T-helper 2 cell treated with Interferon-gamma antibody and Interleukin-4, amounts not matched to agents 5 μg/mL and 100 μg/mL, for 36 hours (primary cell): ENCODE measurements at places on chromosomes 11 and 22.

GRCh38 chr11:113313601-113314000 lies 782 bp upstream of the TTC12 start:
- no peak for DNase-seq

DNA sequence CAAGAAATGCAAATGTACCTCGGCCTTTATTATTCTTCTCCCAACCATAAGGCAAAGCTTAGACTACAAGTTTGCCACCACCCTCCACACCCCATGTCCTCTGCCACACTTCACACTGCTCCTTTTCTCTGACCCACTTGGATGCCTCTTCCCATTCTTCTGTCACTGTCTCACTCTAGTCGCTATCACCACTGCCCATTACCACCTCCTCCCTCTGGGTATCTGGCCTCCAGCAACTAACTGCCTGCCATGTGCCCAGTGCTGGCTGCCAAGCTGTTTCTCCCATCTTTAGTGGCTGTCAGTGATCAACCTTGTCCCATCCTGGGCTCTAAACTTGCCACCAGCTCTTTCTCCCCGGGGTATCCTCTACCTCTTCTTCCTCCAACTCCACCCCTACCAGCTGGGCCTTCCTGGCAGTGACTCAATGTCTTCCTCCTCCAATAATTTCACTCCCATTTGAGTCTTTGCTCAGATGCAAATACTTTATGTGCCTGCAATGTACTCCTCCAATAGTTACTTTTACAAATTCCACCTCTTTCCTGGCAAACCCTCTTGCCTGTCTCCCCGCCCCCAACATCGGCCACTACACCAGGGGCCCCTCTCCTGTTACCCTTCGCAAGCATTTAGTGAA lies 20.1 kb upstream of the KDM2A start:
- DNase-seq, result no peak

GRCh38 chr11:95299078-95299679 lies 68.2 kb upstream of the SESN3 start:
- DNase-seq, result no peak

GRCh38 chr11:801097-801780 lies 3.2 kb upstream of the SLC25A22 start:
- no peak for DNase-seq

- no peak for DNase-seq
These were observed 51.8 kb upstream of the KIRREL3 start for GRCh38 chr11:127052404-127052803.

GRCh38 chr11:2459016-2459725 lies 14.4 kb downstream of the KCNQ1 start:
- no peak for DNase-seq

DNA sequence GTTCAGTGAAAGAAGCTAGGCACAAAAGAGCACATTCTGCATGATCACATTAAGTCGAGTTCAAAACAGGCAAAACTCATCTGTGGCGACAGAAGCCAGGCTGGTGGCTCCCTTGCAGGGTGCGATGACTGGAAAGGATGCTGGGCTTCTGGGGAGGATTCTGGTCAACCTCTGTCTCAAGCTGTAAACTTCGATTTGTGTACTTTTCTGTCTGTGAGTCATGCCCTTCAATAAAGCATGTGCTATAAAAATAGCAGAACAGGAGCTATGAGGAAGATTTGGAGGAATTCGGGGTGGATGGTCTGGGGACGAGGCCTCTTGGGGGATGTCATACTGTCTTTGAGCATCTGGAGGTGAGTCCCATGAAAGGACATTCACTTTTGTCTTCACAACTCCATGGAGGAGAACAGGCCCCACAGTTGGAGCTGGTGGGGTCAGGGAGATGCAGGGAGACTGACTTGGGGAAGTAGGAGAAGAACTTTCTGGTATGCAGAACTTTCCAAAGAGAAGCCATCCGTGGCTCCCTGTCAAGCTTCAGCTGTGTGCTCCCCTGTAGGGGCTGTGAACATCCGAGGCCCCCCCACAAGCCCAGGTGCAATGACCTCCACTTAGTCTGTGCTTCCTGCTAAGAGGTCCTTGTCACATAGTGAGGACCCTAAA lies 77.8 kb upstream of the LINC01488 start:
- no peak for DNase-seq

- DNase-seq, result no peak
These were observed 34.6 kb downstream of the CSNK2A3 start for GRCh38 chr11:11318461-11318860.

DNA sequence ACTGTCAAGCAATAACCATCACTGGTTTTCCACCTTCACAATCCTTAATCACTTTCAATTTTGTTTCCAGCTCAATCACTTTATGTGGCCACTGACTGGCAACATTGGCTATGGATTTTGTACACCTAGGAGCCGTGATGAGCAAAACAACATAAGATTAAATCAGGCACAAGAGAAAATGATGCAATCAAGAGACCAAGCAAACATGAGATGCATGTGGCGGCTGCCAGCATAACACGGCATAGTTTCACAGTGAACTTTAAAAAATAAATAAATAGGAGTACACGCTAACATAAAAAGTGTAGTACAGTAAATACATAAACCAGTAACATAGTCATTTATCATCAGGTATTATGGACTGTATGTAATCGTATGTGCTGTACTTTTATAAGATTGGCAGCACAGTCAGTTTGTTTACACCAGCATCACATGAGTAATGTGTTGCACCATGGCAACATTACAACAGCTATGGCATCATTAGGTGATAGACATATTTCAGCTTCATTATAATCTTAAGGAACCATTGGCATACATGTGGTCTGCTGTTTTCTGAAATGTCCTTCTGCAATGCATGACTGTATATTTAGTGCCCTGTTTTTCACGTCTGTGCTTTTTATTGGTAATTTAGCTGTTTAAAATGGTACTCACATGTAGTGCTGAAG lies 83.3 kb upstream of the PRDM11 start:
- no peak for DNase-seq

DNA sequence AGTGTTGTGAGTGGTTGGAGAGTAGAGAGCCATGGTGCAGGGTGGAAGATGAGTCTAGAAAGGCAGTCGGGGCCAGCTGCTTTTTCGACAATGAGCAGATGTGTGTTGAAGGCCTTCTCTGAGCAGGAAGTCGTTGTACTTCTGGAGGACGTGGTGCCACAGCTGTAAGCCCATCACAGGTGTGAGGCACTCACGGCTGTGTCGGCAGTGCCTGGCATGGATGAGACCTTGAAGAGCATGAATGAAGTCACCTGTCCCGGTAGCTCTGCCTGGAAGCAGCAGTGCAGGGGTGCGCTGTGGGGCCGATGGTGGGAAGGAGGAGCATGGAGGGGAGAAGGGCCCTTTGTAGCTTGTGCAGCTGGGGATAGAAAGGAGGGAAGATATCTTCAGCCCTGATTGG lies 165.2 kb downstream of the PKNOX2 start:
- no peak for DNase-seq

DNA sequence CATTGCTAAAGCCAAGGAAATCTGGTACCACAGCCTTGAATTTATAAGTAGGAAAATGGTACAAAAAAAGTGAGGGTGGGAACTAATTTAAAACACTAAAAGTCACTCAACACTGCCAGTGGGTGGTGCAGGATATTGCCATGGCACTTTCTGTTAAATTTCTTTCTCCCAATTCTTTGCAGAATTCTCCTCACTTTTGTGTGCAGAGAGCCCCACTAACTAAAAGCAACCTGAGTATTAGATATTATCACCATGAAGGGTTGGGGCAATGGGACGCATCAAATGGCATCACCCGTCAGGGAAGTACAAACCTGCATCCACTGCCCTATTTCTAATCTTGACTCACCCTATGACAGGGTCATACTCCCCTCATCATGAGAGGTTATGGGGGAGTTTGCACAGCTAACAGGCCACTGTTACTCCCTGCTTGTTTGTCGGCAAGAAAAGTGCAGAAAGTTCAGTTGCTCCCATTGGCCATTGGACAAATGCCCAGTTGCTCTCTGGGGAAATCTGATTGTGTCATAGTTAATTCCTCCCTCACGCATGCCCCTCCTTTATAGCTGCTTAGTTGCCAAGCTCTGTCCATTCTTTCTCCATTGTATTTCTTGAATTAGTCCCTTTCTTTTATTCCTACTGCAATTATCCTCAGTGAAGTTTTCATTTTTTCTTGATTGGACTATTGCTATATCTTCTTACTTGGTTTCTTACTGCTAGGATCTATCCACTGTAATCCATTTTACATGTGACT lies 93.8 kb upstream of the BLID start:
- DNase-seq, result no peak

DNA sequence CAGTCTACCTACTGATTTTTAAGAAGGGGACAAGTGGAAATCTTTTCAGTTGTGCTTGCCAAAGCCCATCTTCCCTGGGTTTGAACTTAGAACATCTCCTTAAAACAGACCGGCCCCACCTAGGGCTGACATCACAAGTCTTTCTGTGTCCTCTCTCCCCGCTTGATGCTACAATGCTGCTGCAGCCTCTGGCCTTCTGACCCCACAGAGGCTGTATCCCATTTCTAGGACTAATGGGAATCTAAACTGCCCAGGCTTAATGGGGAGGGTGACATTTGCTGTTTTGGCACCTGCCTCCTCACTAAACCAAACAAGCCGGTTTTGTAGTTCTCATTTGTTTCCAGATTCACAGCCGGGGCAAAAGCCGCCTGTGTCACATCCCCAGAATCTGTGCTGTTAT lies 121.3 kb upstream of the CADM1 start:
- DNase-seq, result no peak

DNA sequence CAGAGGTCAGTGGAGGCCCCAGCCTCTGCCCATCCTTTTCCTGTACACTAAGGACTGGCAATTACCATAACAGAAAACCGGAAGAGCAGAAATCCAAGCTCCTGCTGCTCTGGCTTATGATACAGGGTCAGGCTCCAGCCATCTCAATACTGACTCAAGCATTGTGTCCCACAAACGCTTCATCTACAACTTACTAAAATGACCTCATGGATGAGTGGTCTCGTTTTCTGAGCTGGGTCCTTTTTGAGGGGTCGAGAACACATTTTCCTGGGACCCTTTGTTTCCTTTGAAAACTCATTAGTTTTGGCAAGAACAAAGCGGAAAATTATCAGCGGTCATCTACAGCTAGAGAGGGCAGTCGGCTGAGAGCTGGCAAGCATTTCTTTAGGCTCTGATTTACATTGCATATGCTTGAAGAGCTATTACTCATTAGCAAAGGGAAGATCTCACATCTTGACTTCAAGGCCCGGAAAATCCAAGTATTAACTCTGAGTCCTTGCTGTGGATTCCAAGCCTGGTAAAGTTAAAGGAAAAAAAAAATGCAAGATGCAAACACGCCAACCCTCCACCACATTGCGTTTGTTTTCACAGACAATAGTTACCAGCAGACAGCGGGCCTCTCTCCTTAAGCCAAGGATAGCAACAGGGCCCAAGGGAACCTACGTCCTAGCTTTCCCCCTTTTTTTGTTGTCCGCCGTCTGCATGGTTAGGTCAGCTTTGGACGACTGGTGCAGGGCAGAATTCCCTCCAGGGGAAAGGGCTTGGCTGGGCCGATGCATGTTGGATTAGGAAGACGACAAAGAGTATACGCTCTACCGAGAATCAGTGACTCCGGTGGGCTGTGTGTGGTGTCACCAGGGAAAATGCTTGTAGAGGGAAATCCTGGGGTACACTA lies 1.8 kb downstream of the TESMIN start:
- DNase-seq, result no peak

DNA sequence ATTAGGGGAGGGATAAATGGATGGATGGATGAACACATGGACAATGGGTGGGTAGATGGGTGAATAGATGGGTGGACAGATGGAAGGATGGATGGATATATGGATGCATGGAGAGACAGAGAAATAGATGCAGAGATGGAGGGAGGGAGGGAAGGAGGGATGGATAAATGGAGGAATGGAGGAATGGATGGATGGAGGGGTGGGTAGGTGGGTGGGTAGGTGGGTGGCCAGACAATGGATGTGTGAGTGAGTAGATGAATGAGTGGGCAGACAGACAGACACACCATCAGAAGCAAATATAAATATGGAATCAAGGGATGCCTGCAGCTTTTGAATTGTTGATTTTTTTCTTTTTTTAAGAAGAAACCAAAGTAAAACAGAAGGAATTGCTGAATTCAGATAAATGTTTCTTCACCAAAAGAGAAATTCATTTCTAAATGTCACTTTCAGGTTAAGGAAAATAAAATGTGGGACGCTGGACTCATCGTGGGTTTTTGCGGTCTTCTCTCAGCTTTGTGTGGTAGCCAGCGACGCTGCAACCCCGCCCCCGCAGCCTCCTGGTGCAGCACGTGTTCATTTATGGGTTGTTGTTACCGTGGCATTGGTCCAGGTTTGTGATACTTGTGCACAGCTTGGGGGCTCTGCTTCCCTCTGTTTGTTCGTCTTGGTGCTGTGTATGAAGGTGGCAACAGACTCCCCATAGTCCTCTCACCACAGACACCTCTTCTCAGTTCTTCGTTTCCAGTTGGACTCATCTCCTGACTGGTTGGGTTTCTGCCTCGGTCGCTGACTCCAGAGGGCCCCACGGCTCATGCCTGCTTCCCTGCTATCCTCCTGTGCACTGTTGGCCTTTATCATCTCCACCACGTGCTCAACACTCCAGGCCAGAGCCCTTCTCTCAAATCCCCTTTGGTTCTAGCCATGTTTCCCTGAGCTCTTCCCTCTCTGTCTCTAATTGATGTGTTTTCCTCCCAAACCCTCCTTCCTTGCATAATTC lies 76.4 kb downstream of the CDKN1C start:
- DNase-seq, result no peak

DNA sequence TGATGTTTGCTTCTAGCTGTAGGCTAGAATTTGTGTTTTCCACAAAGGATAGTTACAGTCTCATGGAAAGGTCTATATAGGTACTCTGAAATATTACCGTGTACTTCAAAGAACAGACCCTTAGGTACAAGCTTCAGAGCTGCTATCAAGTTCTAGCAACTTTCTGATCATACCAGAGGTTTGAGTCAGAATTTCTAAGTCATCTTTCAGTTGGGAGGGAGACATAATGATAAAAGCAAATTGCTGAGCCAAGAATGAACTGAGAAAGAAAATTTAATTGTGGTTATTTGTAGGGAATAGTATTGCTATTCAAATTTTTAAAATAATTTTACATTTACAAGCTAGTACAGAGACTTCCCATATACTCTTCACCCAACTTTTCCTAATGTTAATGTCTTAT lies 19.9 kb upstream of the ME3 start:
- DNase-seq, result no peak

- no peak for DNase-seq
These were observed 105.4 kb upstream of the CSNK2A3 start for GRCh38 chr11:11458485-11458884.

DNA sequence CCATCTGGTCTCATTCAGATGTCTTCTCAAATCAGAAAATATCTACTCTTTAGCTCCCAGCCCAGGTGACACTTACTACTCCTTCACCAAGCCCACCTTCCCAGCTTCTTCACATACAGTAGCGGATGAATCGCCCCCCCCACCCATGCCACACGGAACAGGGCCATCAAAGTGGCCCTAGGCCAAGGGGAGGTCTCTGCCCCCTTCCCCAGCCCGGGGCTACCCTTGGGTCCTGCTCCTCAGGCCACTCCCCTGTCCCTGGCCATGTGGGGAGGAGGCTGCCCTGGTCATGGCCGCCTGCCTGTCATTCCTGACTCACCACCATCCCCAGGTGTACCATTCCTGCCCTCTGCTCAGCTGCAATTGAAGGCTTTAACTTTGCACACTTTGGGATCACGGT lies 142.8 kb downstream of the NECTIN1 start:
- DNase-seq, result no peak

- DNase-seq, result no peak
These were observed 26.0 kb downstream of the SERPINH1 start for GRCh38 chr11:75588051-75588481.
